ENCODE measurements at places on chromosomes 7 and 10. TPM values are rescaled to one million over a fixed set of nuclear protein-coding genes. Genes with fewer than 3 reads are reported as not detected.

Gene KNDC1
- total RNA-seq, result 0.51 TPM

Gene DGKI
- 2.8 TPM for total RNA-seq

Gene GSTO2
- total RNA-seq, result 1.4 TPM

DNA sequence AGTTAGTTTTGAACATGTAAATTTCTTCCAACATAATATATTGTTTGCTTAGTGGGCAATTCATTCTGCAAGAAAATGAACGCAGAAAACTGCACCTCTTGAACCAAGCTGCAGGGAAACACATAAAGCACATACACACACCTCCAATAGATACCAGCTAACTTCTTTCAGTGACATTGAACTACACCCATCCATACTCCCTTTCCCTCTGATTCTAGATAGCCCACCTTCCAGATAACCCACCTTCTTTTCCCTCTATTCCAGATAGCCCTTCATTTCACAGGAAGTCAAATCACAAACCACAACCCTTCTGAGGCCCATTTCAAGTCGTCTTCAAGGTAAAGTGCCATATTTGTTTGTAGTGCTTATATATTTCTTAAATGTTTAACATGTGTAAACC is 28.5 kb downstream of the NRBF2 start:
- no peak for DNase-seq

GRCh38 chr10:75508239-75508813 is 76.9 kb downstream of the LRMDA start:
- DNase-seq, result no peak

- no peak for DNase-seq
Observed at GRCh38 chr7:43196379-43196778, 83.9 kb downstream of the HECW1 start.

Gene C10orf53
- 0.16 TPM for total RNA-seq

DNA sequence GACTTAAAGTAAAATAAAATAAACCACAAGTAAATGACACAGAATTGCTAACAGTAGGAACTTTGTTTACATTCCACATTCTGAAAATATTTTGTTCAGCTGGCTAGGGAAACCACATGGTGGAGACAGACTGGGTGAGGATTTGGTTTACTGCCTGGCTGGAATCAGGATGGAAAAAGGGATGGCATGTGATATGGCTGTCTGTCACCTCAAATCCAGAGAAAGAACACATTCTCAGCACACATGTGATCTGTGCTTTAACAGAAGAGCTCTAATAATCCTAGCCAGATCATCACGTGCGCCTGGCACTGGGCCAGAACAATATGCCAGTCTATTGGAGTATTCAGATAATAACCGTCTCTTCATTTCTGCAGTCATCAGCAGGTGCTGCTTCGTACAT is 90.9 kb upstream of the PIP4K2A start:
- DNase-seq, result no peak

- no peak for DNase-seq
Observed at GRCh38 chr7:48964074-48964473, 39.7 kb downstream of the CDC14C start.

Gene SHTN1
- not detected for total RNA-seq

- DNase-seq, result no peak
Observed at GRCh38 chr7:136359333-136359903, 382.3 kb upstream of the MTPN start.

GRCh38 chr7:1952781-1953180 is 280.0 kb downstream of the MAD1L1 start:
- no peak for DNase-seq

GRCh38 chr10:106185951-106186350 is 978.6 kb downstream of the SORCS1 start:
- DNase-seq, result no peak

GRCh38 chr7:114922652-114923402 is 933 bp downstream of the MDFIC start:
- DNase-seq, result peak; percentile 53

Gene GDF10
- 0.11 TPM for total RNA-seq

DNA sequence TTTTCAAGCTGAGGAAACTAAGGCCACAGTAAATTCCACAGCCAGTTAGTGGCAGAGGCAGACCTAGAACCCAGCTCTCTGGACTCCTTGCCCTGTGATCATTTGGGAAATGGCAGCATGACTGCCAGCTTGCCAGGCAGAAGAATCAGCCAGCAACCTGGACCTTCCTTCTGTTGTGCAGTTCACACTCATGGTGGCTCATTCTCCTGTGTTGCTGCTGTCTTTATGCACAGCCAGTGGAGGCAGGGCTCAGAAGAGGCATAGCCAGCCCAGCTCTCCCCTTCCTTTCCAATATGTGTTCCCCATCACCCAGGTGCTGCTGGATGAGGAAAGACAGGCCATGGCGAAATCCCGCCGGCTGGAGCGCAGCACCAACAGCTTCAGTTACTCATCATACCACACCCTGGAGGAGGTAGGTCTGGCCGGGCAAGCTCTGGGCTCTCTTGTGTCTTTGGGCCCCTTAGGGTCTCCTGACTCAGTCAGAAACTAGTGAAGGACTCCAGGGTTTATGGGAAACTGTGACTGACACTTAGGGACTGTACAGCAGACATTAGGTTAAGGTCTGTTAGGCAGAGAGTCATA is 14.8 kb downstream of the CPA5 start:
- DNase-seq, result no peak

GRCh38 chr7:16914771-16915170 is 33.0 kb upstream of the AGR3 start:
- no peak for DNase-seq

GRCh38 chr7:143733876-143734275 is 23.6 kb downstream of the CTAGE6 start:
- DNase-seq, result no peak

GRCh38 chr7:92909686-92910475 is 73.5 kb upstream of the CDK6 start:
- DNase-seq, result no peak

- no peak for DNase-seq
Observed at GRCh38 chr10:94131885-94132284, 138.2 kb downstream of the PLCE1 start.

Gene POU6F2
- total RNA-seq, result 0.27 TPM

Gene HMX3
- total RNA-seq, result not detected

Gene EPHA1
- total RNA-seq, result 0.34 TPM

DNA sequence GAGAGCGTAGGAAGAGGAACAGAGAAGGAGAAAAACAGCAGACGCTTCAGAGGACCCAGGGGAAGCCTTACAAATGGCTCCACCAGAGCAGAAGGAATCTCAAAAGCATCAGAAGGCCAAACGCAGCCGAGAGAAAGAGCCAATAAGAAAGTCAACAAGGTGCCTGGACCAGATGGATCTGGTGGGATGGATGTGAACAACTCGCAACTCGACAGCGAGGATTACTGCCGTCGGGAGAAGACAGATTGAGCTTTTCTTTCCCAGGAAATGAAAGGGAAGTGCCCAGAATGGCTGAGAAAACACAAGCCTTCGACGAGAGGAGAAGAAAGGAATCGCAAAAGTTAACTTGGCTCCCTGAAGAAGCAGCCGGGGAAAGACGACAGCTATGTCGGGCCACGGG is 132.8 kb upstream of the MGMT start:
- DNase-seq, result no peak

Gene CNTNAP2
- not detected for total RNA-seq

DNA sequence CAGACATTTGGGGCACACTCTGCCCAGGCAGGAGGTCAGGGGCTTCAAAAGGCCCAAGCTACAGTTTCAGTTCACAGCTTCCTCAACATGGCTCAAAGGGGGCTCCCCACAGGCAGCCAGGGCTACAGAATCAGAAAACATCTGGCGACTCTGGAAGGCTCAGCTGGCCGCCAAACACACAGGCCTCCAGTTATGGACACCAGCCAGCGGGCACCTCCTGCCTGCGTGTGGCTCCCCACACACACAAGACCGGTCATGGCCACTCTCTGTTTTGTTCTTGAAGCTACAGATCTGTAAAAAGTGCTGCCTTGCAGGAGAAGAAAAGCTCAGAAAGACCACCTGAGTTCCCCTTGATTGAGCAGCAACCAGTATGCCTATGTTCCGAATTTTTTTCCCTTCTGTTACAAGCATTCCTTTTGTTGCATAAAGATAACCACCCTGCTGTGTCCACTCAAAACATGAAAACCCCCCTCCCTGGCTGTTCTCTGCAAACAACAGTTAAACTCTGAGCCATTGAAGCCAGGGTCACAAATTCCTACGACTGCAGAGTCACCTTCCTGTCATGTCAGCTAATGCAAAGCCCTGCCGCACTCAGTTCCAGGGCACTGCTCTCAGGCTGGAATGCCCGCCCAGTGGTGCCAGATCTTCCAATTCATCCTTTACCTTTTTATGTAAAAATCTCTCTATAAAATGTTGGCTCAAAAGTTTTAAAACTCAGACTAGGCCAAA is 33.6 kb downstream of the VSTM4 start:
- no peak for DNase-seq

GRCh38 chr7:76020031-76020714 is 25.8 kb upstream of the TMEM120A start:
- DNase-seq, result peak; percentile 49

Gene TRIM50
- total RNA-seq, result not detected

Gene HNRNPA2B1
- 835 TPM for total RNA-seq

DNA sequence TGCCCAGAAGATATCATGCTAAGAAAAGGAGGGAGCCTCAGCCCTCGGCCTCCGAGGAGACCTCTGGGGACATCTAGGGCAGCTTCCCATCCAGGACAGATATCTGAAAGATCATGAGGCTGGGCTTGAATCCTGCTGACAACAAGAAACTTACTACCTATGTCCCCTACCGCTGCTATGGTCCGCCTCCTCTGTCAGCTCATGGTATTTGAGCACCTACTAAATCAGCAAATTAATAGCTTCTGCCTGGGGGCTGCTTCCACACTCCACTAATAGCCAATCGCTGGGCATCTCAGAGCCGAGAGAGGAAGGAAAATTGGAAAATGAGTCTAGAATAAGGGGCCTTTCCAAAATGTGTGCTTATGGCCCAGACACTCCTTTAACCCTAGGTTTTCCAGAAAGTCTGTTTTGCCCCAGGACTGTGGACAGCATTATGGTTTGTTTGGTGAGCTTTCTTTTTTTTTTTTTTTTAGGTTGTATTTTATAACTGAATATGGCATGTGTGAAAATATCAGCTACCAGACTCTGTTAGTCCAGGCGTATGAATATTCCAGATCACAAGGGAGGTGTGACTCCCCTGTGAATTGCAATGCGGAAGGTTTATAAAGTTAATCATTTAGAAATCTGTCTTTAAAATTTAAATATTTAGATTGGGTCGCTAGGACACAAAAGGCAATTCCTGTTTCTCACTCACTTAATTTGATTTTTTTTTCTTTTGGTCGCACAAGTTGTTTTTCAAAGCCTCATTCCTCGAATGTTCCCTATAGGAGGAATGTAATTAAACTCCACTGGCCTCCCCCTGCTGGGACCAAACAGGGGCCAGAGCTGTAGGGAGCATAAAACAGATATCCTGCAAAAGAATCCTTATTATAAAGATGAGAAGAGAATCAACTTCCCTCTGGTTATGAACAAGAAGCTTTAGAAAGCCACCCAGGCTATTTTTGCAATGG is 89.4 kb downstream of the PARP12 start:
- DNase-seq, result no peak

Gene MLXIPL
- total RNA-seq, result not detected

Gene DIP2C
- 2.6 TPM for total RNA-seq

DNA sequence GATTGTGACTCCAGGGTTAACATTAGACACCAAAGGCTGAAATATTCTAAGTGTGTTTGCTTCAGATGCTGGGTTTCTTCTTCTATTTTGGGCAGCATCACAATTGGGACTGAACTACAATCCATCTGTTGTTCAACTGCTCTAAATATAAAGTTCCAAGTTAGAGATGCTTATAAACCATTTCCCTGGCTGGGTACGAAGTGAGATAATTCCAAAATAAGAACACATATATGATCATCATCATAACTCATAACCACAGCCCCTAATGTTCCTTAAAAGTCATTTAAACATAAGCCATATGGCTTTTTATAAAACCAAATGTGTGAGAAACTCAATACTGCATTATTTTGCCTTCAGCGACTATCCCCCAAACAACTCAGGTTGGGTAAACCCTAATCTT is 28.8 kb downstream of the DNA2 start:
- no peak for DNase-seq

- DNase-seq, result no peak
Observed at GRCh38 chr7:131161103-131161502, 166.6 kb upstream of the MKLN1 start.

DNA sequence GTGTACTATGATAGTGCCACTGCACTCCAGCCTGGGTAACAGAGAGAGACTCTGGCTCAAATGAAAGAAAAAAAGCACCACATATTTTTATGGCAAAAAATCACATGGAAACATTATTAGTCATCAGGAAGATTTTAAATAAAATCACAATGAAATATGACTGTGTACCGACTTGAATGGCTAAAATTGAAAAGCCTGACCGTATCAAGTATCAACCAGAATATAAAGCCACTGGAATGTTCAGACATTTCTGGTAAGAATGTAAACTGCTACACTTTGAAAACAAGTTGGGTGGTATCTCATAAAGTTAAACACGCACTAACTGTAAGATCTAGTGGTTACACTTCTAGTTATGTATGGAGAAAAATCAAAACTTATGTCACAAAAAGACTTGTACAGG is 306.7 kb upstream of the MBL2 start:
- DNase-seq, result no peak

Gene VGF
- 0.41 TPM for total RNA-seq

GRCh38 chr7:1948301-1948796 is 278.3 kb downstream of the ELFN1 start:
- no peak for DNase-seq

Gene OPALIN
- not detected for total RNA-seq

GRCh38 chr7:47973739-47974138 is 5.7 kb downstream of the HUS1 start:
- DNase-seq, result no peak

Gene BAG3
- 33.3 TPM for total RNA-seq

GRCh38 chr7:12882710-12883109 is 195.3 kb downstream of the ARL4A start:
- no peak for DNase-seq

- DNase-seq, result no peak
Observed at GRCh38 chr7:87202705-87203104, 16.8 kb downstream of the TMEM243 start.

All from activated T-helper 2 cell treated with anti-CD3 and anti-CD28 coated beads, Interferon-gamma antibody, Interleukin-2, Interleukin-4, amounts not matched to agents 10 μg/mL and 5 μg/mL and 100 μg/mL, durations not matched to agents 14 hours and 24 hours and 36 hours (primary cell).